ENCODE measurements at places on chromosomes 11 and 22.

- peaks cover 57% of the 10 kb centered on the region for H3K4me1 ChIP-seq
- peak overlapping the region; percentile 75 for H3K4me3 ChIP-seq
- H3K27me3 ChIP-seq, result no peaks in the 10 kb centered on the region
- H3K27ac ChIP-seq, result peak overlapping the region; percentile 83
Measured at GRCh38 chr11:126354631-126355323, 709 bp upstream of the ST3GAL4 start.

- peaks cover 6% of the 10 kb centered on the region for H3K4me1 ChIP-seq
- H3K36me3 ChIP-seq, result no peaks in the 10 kb centered on the region
- DNase-seq, result peak; percentile 89
- H3K27ac ChIP-seq, result no peak overlapping the region
- H3K27me3 ChIP-seq, result no peaks in the 10 kb centered on the region
- H3K4me3 ChIP-seq, result no peak overlapping the region
Measured at GRCh38 chr11:117843666-117844484, 19.3 kb upstream of the FXYD2 start.

GRCh38 chr11:110430267-110431050 is 711 bp downstream of the FDX1 start:
- H3K4me1 ChIP-seq, result peaks cover 29% of the 10 kb centered on the region
- peak overlapping the region; percentile 84 for H3K4me3 ChIP-seq
- DNase-seq, result peak; percentile 82
- peak overlapping the region; percentile 94 for H3K27ac ChIP-seq

DNA sequence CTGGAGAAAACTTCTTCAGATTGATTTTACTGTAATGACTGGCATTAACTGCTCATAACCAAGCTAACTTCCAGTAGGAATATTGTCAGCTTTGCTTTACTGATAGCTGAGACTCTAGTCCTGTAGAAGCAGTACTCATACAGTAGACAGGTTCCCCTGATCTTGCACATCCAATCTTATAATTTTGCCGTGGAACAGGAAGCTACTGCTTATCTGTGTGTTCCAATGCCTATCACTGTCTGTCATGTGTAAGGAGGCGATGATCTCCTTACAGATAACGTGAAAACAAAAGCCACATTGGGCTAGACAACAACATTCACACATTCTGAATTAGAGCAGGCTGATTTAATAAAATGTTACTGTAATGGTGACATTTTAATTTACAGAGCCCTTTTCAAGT is 13.2 kb downstream of the HSD17B12 start:
- no peaks in the 10 kb centered on the region for H3K36me3 ChIP-seq
- H3K4me3 ChIP-seq, result no peak overlapping the region
- no peak overlapping the region for H3K27ac ChIP-seq
- no peaks in the 10 kb centered on the region for H3K27me3 ChIP-seq
- no peak for DNase-seq
- no peaks in the 10 kb centered on the region for H3K4me1 ChIP-seq

DNA sequence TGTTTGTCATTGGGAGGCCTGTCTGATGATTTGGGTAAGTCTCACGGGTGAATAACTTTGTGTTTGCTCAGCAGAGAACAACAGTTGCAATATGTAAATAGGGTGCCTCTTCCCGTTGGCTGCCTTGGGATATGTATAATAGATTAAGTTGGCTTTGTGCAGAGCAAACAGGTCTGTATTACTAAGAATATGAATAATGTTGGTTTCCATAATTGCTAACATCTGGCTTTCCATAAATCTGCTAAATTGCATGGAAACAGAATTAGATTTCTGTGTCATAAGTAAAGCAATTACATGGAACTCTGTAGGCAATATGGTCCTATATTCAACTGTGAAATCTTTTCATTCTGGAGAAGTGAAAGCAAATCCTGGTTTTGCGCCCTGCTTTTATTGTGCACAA is 636.0 kb upstream of the ANO5 start:
- no peaks in the 10 kb centered on the region for H3K36me3 ChIP-seq
- H3K27ac ChIP-seq, result no peak overlapping the region
- DNase-seq, result no peak

DNA sequence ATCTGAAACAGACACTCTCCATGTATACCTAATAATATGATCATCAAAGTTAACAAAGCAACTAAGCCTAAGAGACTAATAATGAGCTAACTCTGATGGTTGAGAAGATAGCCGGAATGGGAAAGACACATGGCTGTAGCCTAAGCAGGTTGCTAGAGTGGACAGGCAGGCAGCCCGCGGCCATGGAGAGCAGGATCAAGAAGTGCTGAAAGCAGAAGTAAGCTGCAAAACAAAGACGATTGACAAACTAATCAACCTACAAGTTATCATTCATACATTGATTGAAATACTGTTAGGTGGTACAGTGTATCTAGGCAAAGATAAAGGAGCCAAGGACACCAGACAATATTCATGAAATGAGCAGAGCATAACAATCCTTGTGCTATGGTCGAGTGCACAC is 29.3 kb downstream of the SLN start:
- no peak for DNase-seq
- H3K4me1 ChIP-seq, result no peaks in the 10 kb centered on the region
- H3K36me3 ChIP-seq, result no peaks in the 10 kb centered on the region

GRCh38 chr11:118648291-118648690 is 31.2 kb downstream of the TREH start:
- no peaks in the 10 kb centered on the region for H3K4me1 ChIP-seq
- no peak overlapping the region for H3K4me3 ChIP-seq
- no peak overlapping the region for H3K27ac ChIP-seq
- H3K27me3 ChIP-seq, result no peaks in the 10 kb centered on the region
- peak; percentile 22 for DNase-seq

DNA sequence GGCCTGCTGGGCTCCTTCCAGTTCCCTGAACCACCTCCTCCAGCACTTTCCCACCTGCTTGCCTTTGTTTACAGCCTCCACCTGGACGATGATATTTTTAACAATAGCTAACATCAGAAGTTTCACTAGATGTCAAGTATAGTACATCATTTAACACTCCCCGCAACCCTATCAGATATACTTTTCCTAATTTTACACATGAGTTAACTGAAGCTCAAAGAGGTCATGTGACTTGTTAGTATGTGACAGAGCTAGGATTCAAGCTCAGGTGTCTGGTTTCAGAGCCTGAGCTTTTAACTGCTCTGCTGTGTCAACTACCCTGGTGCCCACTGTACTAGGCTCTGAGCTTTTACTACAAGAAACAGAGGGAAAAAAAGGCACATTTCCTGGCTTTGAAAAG is 14.3 kb upstream of the HPX start:
- H3K4me1 ChIP-seq, result no peaks in the 10 kb centered on the region
- H3K36me3 ChIP-seq, result peaks cover 98% of the 10 kb centered on the region
- no peak overlapping the region for H3K27ac ChIP-seq
- no peaks in the 10 kb centered on the region for H3K27me3 ChIP-seq
- no peak overlapping the region for H3K4me3 ChIP-seq

- H3K36me3 ChIP-seq, result no peaks in the 10 kb centered on the region
- H3K27ac ChIP-seq, result no peak overlapping the region
- no peaks in the 10 kb centered on the region for H3K4me1 ChIP-seq
- peaks cover 10% of the 10 kb centered on the region for H3K27me3 ChIP-seq
- no peak overlapping the region for H3K4me3 ChIP-seq
Measured at GRCh38 chr11:1415631-1416030, 25.9 kb downstream of the BRSK2 start.

DNA sequence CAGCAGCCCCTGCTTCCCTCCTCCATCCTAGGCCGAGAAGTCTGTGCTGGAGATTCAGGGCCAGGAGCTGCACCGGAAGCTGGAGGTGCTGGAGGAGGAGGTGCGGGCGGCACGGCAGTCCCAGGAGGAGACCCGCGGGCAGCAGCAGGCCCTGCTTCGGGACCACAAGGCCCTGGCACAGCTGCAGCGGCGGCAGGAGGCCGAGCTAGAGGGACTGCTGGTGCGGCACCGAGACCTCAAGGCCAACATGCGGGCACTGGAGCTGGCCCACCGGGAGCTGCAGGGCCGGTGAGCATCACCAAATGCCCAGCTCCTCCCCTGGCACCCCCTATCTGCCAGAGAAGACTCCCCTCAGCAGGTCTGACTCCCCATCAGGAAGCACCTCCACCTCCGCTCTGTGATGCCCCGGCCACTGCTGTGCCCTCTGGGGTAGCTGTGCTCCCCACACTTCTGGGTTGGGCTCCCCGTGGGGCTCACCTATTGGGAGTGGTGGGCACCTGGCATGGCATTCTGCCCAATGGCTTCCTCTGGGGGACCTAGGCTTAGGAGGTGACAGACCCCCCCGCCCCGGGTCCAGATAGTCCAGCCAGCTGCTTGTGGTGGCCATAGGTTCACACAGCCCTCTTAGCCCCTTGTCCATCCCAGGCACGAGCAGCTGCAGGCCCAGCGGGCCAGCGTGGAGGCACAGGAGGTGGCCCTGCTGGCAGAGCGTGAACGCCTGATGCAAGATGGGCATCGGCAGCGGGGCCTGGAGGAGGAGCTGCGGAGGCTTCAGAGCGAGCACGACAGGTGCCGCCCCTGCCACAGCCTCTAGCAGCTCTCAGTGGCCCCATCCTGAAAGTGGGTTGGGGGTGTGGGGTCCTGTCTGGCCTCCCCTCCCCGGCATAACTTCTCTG is 6.6 kb upstream of the RPS6KA4 start:
- no peaks in the 10 kb centered on the region for H3K27me3 ChIP-seq
- no peak for DNase-seq
- no peak overlapping the region for H3K4me3 ChIP-seq
- H3K4me1 ChIP-seq, result peaks cover 7% of the 10 kb centered on the region

GRCh38 chr11:74325649-74326645 is 14.5 kb upstream of the P4HA3 start:
- no peaks in the 10 kb centered on the region for H3K36me3 ChIP-seq
- H3K4me3 ChIP-seq, result no peak overlapping the region
- peak; percentile 77 for DNase-seq

GRCh38 chr11:71787098-71787823 is 45.7 kb upstream of the DEFB108B start:
- H3K27me3 ChIP-seq, result no peaks in the 10 kb centered on the region
- peak overlapping the region; percentile 86 for H3K27ac ChIP-seq
- peak; percentile 98 for DNase-seq
- no peaks in the 10 kb centered on the region for H3K36me3 ChIP-seq
- peaks cover 4% of the 10 kb centered on the region for H3K4me1 ChIP-seq

GRCh38 chr11:16382638-16383380 is 26.5 kb upstream of the SOX6 start:
- no peaks in the 10 kb centered on the region for H3K27me3 ChIP-seq
- no peak overlapping the region for H3K27ac ChIP-seq
- H3K4me3 ChIP-seq, result no peak overlapping the region
- no peak for DNase-seq

GRCh38 chr11:133947321-133947756 is 9.4 kb downstream of the IGSF9B start:
- peak; percentile 64 for DNase-seq
- H3K36me3 ChIP-seq, result no peaks in the 10 kb centered on the region
- peaks cover 9% of the 10 kb centered on the region for H3K4me1 ChIP-seq
- no peak overlapping the region for H3K27ac ChIP-seq

- DNase-seq, result no peak
- no peaks in the 10 kb centered on the region for H3K36me3 ChIP-seq
- no peak overlapping the region for H3K27ac ChIP-seq
- no peak overlapping the region for H3K4me3 ChIP-seq
Measured at GRCh38 chr11:112121981-112122615, 35.4 kb downstream of the SDHD start.

DNA sequence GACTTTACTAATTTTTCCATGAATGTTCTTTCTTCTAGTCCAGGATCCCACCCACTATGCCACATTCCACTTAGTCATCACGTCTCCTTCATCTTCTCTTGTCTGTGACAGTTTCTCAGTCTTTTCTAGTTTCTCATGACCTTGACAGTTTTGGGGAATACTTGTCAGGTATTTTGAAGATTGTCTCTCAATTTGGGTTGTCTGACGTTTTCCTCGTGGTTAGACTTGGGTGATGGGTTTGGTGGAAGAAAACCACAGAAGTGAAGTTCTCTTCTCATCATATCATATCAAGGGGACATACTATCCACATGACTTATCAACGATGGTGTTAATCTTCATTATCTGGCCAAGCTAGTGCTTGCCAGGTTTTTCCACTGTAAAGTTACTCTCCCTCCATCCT is 102.4 kb downstream of the LRRC32 start:
- H3K4me3 ChIP-seq, result no peak overlapping the region
- H3K4me1 ChIP-seq, result no peaks in the 10 kb centered on the region
- H3K36me3 ChIP-seq, result no peaks in the 10 kb centered on the region
- no peak for DNase-seq
- no peak overlapping the region for H3K27ac ChIP-seq

DNA sequence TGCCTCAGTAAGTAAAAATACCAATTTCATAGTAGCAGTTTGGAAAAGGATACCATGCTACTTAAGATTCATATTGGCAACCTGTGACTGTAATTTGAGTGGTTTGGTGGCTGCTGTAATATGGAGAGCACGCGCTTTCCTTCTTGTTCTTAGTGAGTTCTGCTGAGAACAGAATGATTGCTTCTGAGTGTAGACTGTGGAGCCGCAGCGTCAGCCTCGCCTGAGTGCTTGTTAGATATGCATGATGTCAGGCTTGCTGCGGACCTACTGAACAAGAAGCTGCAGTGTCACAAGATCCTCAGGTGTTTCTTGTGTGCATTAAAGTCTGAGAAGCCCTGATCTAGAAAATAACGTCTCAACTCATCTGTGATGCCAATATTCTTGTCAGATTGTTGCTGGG is 143.2 kb downstream of the ARHGAP42 start:
- H3K27ac ChIP-seq, result no peak overlapping the region
- no peaks in the 10 kb centered on the region for H3K27me3 ChIP-seq
- H3K36me3 ChIP-seq, result no peaks in the 10 kb centered on the region
- no peak for DNase-seq
- H3K4me1 ChIP-seq, result no peaks in the 10 kb centered on the region

DNA sequence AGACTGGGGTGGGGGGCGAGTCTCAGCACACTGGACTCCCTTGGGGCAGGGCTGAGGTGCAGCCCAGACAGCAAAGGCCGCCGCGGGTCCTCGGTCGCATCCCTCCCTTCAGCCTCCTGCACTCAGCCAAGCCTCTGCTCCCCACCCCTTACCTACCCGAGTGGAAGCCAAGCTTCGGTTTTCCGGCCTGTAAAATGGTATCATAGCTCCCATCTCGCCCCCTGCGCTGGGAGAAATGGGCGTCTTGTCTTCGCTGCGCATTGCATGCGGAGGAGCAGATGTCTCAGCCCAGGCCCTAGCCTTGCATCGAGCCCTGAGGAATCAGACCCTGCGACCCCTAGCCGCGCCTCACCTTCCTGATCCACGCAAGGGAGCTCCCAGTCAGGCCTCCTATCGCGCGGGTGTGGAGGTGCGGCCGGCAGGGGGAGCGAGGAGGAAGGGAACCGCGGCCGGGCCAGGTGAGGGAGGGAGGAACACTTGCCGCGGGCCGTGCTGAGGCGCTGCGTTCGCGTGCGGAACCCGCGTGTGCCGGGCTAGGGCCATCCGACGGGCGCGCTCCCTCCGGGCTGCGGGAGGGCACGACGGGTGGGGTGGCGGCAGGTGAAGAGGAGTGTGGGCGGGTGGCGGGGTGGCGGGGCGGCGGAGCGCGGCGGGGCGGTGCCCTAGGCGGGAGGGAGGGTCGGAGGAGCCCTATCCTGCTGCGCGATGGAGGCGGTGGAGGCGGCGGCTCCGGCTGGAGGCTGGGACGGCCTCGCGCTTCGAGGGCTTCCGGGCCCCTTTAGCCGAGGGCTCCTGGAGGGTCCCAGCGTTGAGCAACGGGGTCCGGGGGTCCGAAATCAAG is 4.1 kb upstream of the TBX1 start:
- H3K27ac ChIP-seq, result no peak overlapping the region
- peaks cover 90% of the 10 kb centered on the region for H3K27me3 ChIP-seq
- peaks cover 22% of the 10 kb centered on the region for H3K4me1 ChIP-seq
- H3K4me3 ChIP-seq, result peak overlapping the region; percentile 34
- H3K36me3 ChIP-seq, result no peaks in the 10 kb centered on the region

- peak overlapping the region; percentile 55 for H3K4me3 ChIP-seq
- no peak for DNase-seq
- H3K27ac ChIP-seq, result no peak overlapping the region
Measured at GRCh38 chr11:128890216-128890542, 977 bp upstream of the KCNJ5 start.

All from upper lobe of right lung (tissue), 1 donor.